Fibroblast of skin of right quadriceps (primary cell): ENCODE measurements at places on chromosomes 7 and 10.

DNA sequence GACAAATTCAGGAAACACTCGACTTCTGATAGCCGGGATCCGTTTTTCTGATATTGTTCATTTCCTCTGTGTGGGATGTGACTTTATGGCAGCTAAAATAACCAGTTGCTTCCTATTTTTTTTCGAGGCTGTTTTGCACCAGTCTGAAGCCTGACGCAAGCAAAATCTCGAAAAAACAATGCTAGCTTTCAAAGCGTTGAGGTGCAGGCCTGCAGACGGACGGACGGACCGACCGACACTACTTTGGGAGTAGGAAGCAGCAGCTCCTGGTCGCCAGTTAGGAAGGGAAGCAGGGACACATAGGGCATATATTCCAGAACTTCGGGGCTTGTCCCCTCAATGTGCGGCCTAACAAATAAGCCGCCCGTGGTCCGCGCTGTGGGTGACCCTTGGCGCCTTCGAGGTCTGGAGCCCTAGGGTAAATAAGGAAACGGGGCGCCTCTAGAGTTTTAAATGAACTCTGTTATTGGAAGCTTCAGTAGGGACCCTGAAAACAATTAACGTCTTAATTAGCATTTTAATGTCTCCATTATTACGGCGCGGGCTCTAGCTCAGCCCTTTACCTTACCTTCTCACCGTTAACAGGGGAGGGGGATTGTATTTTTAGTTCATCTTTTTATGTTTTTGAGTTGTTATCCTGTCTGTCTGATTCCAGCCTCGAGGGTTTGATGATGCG is 1.3 kb downstream of the HHEX start:
- no peak for DNase-seq

DNA sequence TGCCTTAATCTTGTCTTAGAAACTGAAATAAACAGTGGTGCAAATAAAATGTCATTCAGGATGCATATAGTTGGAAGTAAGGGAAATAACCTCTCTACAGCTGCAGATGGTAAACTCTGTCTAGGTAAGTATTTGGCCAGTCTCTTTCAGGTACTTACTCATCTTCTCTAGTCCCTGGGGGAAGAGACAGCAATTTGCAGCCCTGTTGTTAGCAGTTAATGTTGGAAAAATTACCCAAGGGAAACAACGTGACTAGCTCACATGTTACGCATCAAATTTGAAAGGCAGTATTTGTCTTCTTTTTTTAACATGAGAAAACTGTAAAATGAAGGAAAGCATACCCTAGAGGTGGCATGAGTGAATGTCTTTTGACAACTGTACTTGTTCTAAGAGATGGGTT is 3.2 kb upstream of the HUS1 start:
- no peak for DNase-seq

GRCh38 chr10:112624546-112625048 is 177.6 kb downstream of the VTI1A start:
- DNase-seq, result no peak

DNA sequence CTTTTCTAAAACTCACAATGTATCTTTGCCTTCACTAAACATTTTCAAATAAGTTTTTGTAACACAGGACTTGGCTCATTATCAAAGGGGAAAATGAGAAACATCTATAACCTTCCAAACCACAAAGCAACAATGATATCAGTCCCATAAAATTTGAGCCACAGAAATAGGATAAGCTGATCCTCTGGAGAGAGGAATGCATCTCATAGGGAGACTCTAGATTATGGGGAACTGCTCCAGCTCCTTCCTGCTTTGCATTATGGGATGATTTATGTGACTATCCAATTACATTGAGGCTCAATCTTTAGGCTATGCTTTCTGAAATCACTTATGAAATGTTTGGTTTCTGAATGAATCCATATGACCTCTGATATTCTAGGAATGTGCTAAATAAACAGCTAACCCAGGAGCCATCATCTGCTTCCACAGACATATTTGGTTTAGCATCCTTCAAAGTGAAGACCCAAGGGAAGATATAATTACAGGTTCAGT is 70.4 kb downstream of the CUBN start:
- peak; percentile 99 for DNase-seq

GRCh38 chr7:100929808-100930174 is 19.5 kb upstream of the MUC3A start:
- no peak for DNase-seq

DNA sequence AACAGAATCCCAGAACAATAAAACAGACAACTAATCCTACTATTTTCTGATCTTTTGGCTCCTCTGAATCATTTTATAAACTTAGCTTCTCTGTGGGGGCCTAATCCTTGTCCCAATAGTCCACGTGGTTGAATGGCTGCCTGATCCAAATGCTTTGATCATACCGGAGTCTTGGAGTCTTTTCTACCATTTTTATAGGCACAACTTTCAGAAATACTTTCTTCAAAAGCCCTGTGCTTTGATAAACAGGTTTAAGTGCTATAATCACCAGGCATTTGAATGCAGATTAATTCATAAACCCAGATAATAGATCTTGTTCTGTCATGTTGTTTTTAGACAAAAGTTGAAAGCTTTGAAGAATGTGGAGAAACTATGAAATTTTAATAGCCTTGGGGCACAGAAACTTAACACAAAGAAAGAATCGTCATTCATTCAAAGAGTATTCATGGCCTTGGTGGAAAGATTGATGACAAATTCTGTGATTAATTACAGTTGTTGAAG is 163.7 kb downstream of the AHR start:
- DNase-seq, result peak; percentile 30

GRCh38 chr7:68509603-68510002 is 1088.7 kb upstream of the AUTS2 start:
- no peak for DNase-seq

DNA sequence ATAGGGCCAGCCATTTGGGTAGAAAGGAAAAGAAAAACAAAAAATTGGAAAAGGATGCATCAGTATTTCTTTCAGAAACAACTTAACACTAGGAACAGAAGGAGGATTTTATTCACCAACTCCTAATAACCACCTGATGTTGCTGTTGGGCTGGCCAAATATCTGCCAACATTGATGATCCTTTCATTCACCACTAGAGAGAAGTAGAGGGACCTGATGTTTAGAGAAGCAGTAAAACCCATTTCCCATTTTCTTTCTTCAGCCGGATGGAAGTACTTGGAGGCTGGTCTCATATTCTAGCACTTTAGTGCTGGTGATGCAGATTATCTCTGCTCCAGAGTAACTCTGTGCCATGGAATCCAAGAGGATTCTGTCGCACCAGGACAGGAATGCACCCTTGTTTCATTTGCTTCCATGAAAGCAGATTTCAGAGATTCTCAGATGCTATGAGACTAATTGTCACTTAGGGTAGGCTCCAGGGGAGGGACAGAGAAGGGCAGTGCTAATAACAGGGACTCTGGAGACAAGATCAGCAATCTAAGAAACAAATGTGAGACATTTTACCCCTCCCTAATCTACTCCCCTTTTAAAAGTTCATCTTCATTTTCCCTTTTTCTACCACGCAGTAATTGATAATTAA is 3.1 kb downstream of the KLLN start:
- DNase-seq, result peak; percentile 79

- DNase-seq, result no peak
These were observed 4.9 kb downstream of the C10orf143 start for GRCh38 chr10:130105724-130106123.

DNA sequence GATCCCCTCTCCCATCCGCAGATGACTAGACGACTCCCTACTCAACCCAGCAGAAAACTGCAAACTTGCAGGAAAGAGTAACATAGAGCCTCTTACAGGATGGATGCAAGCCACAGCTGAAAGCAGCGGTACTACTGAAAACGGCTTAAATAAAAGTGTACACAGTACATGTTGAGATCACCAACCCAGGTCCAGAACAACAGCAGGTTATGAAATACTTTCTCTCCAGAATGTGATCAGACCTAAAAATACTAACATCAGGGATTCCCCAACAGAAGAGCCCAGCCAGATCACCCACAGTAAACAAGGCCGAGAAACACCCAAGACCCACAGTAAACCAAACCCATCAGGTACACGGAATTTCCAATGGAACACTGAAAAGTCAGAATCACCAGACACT is 13.2 kb downstream of the ATE1 start:
- DNase-seq, result no peak

GRCh38 chr10:128932071-128932820 is 534.8 kb upstream of the MGMT start:
- DNase-seq, result no peak

- no peak for DNase-seq
These were observed 146.3 kb downstream of the HIBADH start for GRCh38 chr7:27516421-27516820.

DNA sequence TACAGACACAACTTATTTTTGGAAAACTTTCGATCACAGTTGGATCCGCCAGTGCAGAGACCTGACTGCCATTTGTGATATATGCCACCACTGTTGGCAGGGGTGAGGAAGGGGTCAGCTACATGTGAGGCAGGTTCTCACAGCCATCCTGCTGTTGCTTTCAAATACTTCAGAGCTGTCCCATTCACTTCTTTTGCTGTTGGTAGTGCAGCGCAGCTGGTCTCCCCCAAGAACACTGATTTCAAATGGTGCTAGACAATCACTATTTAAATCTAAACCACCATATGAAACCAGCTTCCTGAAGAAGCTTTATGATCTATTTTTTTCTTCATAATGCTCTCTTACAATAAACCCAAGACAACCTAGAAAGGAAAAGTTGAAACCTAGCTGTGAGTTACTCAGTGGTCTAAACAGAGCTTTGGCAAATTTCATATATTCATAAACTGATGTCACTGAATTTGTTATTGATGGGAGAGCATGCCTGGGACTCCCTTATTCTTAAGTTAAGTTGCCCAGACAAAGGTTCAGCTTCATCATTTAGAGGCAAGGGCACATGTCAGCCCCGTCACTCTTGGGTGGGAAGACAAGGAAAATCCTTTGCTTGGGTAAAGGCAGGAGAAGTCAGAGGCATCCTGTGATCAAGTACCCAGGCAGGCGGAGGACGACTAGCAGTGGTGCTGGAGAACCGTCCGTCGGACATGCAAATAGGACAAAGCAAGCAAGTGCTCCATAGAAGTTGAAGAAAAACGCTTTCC is 143.4 kb upstream of the KLF14 start:
- no peak for DNase-seq

DNA sequence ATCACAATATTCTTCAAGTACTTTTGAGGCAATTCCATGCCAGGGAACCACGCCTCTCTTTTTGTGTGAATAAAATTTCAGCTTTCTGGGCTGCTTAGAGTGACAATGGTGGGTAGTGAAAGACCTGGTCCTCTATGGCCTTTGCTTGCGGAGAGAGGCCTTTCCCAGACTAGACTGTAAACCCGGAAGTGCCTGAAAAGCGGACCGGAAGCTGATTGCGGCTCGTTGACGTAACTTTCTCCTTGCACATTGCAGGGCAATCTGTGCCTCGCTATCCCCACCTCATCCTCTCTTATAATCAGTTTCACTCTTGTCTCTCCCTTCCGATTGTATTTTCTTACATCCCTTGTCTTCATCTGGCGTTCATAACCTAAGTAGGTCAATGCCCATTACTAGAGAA is 310.4 kb downstream of the CAMK1D start:
- no peak for DNase-seq

- no peak for DNase-seq
These were observed at the start of gene AOC1 for GRCh38 chr7:150852371-150852905. AOC1 (plus strand) TSS chr7:150852517; CDS start chr7:150856471, 3,954 bp downstream.

DNA sequence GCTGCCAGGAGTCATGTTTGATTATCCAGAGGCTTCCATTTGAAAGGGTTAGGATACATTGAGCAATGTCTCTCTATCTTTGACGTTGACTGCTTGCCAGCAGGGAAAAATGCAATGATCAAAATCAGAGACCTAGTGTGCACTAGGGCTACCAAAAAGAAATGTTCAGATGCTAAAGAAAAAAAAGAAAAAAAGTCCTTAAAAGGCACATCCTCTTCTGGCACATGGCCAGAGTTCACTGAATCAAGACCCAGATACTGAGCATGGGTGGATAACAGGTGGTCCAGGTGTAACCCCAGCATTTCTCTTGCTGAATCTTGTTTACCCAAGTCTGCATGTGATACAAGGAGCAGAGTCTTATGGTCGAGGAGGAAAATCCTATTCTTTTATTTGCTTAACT is 899.3 kb downstream of the SORCS3 start:
- DNase-seq, result no peak

DNA sequence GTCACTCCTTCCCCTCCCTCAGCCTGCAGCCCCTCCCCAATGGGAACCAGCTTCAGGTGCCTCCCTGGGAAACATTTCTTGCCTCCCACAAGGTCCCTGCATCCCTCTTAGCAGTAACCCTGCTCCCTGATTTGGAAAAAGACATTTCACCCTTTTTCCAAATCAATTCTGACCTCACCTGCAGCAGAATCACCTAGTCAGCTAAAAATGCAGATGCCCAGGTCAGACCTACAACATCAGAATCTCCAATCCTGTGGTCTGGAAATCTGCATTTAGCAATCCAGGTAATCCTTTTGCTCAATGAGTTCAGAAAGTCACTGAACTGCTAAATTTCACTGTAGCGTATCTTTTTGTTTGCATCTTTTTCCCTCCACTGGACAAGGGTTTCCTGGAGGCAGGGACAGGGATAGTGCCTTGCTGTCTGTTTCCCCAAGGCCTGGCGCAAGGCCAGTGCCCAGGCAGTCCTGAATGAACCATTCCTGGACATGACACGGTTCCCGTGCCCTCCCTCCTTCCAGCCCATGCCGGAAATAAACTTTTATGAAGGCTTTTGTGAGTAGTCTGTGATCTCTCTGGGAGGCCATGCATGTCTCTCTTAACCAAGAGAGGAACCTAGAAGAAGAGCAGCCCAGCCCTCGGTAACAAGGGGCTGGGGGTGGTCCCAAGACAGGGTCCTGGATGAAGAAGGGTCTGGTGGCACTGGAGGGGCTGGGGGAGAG is 44.0 kb downstream of the COL13A1 start:
- DNase-seq, result peak; percentile 32

DNA sequence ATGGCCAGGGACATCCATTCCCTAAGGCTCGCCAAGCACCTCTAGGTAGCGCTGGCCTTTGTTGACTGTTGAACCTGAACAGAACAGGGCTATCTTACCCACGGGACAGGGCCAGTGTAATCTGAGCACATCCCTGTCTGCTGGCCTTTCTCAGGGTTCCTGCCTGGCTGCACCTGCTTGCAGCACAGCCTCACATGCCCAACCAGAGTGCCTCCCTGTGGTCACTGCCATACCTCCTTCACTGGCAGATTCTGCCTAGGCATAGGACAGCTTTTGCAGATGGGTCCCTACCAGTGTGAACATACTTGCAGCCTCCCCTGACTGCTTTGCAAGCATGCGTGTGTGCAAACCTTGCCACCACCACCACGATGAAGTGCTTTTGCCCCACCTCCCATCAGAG is 15.8 kb upstream of the LIPN start:
- DNase-seq, result no peak

- DNase-seq, result no peak
These were observed 11.5 kb downstream of the PPIF start for GRCh38 chr10:79358811-79359210.

DNA sequence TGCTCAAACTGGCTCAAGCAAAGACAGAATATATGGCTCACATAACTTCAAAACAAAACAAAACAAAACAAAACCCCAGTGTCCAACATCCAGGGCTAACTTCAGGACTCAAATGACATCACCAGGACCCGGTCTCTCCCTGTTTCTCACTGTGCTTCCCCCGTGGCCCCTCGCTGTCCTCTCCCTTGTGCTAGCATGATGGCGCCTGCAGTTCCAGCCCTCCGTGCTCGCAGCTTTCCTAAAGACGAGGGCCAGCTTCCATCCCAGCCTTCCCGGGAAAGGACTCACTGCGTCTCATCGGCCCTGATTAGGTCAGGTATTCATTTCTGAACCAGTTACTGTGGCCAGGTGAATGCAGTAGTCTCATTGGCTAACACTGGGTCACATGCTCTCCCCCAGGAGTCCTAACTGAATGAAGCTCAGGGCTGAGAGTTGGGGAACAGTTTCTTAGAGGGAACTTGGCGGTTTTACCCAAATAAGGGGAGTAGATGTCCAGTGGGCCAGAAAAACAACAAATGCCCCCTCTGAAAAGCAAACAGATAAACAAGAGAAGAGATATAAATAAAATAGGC is 33.0 kb upstream of the CTBP2 start:
- DNase-seq, result no peak
